ENCODE measurements at places on chromosomes 6 and 20.

- DNase-seq: no peak
Observed at GRCh38 chr6:69852706-69853105, 13.7 kb upstream of the COL19A1 start.

GRCh38 chr6:101195588-101195987 is 197.9 kb upstream of the GRIK2 start:
- no peak for DNase-seq

DNA sequence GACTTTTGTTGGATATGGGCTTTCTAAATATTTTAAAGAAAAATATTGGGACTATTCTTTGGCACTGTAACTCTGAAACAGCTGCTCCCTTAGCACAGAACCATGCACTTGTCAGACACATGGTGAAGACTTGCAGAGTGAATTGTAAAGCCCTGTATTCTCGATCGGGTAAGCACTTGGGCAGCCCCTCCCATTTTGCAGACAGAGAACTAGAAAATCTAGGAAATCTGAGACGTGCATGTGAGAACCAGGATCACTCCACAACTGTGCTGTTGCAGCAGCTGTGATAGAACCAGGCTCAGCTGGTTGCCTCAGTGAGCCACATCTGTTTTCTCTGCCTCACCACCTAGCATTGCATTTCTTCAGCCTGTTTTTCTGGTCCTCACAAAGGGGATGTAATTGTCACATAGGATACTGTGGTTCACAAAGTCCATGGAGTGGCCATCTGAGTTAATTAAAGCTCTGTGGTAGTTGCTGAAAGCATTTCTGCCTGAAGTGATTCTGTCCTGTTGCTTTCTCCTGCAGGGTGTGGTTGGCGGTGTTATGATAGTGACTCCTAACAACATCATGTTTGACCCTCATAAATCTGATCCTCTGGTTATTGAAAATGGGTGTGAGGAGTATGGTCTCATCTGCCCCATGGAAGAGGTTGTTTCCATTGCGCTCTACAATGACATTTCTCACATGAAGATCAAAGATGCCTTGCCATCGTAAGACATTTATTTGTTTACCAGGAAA is 71.8 kb upstream of the HINT3 start:
- DNase-seq: no peak

DNA sequence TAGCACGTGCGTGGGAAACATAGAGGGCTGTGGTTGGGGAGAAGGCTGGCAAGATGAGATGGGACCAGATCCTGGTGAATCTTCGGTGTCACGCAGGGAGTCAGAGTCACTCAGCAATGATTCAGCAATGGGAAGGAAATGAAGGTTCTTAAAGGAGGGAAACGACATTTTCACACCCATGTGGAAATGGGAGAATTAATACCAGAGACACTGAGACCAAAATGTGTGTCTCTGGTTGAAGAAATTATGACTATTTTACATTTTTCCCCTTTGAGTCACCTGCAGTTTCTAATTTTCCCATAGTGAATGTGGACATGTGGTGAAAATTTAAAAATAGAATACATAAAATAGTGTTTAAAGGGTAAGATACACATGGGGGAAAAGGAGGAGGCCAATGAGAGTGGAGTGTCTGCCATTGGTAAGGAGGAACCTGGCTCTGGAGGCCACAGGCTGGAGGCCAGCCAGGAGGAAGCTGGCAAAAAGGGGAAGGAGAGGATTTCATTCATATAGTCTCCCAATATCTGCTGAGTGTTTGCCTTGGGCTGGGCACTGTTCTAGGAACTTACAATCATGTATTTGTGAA is 17.5 kb downstream of the NRN1 start:
- no peak for DNase-seq

- no peak for DNase-seq
Observed at GRCh38 chr6:135976585-135976984, 125.1 kb downstream of the PDE7B start.

DNA sequence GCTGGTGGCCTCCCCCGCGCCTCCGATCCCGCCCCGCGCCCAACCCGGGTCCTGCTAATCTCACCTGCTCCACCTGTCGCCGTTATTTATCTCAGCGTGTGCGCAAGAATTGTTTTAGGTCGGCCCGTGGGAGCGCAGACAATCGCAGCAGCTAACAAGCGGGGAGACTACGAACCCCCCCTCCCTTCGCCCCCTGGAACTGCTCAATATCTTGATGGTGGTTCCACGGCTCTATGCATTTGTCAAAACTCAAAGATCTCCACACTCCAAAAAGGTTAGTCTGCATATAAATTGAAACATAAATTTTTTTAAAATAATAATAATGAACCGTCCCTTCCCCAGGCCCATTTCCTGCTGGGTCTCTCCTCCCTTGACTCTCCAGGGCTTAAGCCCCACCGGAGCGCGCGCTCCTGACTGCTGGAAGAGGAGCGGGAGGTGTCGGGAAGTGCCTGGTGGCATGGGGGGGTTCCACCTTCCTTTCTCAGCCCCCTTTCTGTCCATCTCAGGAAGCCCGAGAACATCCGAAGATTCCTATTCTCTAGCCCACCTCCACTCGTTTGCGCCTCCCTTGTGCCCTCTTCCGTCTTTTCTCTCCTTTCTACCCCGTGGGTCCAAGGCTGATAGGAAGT is 1.6 kb upstream of the MDGA1 start:
- DNase-seq: no peak

DNA sequence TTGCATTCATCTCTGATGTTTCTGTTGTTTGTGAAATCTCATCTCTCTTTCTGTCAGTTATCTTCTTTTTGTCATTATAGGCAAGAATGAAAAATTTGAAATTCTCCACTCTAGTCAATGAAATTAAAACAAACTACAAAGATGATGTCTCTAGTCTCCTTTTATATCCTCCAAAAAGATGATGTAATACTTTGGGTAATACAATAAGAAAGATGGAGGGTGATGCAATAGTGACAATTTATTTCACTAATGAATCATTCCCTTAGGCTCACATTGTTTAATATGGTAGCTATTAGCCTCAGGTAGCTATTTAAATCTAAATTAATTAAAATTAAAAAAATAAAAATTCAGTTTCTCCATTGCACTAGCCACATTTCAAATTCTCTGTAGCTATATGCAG is 145.4 kb downstream of the UST start:
- no peak for DNase-seq

DNA sequence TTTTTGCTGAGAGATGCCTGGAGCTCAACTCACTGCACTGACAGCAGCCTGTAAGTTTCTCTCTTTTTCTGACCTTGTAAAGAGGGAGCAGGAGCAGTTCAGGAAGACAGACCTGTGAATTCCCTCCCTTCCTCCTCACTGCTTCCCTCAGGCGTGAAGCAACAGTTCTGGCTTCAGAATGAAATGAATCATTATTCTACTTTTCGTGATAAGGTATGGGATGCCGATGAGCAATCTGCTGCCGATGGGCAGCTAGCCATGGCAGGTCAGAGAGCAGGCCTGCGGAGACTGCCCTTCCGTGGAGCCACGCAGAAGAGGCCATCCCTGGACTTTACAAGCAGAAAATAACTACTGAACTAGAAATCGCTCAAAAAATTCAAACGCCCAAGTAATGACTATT is 426.5 kb upstream of the RNF217 start:
- no peak for DNase-seq

DNA sequence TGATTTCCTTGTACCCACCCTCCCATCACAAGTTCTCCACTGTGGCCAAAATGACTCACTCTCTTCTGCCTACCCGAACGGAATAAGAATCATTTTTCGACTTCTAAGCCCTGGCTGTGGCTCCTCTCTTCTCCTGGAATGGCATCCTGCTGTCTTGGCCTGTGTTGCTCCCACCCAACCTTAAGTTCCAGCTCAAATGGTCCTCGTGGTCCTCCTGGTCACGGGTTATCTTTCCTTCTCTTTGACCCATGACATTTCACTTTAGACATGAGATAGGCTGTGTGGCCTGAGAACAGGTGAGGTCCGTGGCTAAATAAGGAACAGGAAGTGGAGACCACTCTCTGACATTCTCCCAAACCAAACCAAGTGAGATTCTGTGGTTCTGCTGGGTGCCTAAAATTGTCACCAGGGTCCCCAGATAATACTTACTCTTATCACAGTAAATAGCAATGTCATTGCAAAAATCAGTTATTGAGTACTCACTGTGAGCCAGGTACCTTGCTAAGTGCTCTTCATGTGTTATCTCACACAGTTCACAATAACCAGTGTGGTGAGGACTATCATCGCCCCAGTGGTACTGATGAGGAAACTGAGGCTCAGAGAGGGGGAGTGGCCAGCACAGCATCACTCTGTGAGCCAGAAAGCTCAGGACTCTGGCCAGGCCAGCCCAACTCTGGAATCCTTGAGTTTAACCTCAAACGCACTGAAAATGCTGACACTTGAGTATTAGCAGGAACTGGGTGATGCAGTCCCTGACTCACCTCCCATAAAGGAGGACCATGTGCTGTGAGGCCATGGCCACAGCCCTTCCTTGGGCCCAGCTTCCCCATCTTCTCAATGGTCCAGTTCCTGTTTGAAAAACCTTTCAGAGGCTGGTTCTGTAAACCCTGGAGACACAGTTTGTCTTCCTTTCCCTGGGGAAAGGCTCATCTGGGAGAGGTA is 74.8 kb upstream of the SIRPA start:
- no peak for DNase-seq

- peak; percentile 25 for DNase-seq
Observed at GRCh38 chr6:143060806-143061596, at the start of gene AIG1. Gene AIG1 (plus strand): TSS chr6:143060889. CDS start chr6:143060926, 37 bp downstream.

DNA sequence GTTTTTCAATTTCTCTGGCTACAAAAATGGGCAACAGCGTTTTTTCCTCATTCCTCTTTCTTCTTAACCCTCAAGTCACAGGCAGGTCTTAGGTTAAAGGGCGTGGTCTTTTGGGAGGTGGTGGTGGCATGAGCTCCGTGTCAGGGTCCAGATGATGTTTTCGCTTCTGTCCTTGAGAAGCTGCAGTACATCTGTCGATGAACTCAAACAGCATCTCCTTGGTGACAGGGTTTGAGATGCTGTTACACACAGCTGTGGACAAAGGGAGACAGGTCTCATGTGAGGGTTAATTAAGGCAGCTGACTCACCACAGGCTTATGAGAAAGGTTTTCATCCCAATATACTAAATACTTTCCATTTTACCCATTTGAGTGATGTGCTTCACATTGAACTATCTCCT is 350.8 kb downstream of the RNGTT start:
- DNase-seq: no peak

GRCh38 chr6:147117580-147117979 is 86.6 kb upstream of the STXBP5 start:
- no peak for DNase-seq

GRCh38 chr6:41757931-41758640 is 10.9 kb upstream of the PGC start:
- DNase-seq: no peak

- DNase-seq: no peak
Observed at GRCh38 chr6:113669606-113670005, 187.5 kb upstream of the MARCKS start.

GRCh38 chr6:37903351-37904340 is 84.1 kb downstream of the ZFAND3 start:
- no peak for DNase-seq

DNA sequence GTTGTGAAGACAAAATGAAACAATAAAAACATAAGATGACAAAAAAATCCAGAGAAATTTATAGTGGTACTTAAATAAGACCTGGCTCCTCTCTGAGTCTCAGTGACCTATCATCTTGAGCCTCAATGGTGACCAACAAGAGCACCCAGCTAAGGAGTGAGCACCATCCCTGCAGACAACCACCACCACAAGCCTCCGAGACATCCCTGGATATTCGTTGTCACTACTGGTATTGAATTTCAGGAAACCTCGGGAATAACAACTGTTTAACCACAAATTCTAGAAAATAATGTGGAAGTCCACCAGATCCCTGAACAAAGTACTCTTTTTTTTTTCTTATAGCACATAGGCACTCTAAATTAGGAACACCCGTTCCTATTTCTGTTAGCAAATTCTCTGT is 32.2 kb upstream of the ADGRF5 start:
- no peak for DNase-seq

DNA sequence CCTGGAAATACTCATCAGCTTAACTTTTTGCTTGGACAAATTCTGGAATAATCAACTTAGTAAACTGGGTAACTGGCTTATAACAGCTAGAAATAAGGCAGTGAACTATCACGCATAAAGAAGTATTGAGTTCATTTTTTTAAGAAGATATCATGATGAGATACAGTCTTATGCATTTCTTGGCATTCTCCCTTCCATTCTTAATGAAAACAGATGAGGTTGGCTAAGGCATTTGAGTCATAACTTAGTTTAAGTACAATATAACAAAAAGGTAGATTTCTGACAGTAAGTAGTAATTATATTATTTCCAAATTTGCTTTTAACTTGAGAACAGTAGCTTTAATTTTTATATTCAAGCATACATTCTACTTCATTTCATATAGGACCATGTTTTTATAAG is 56.1 kb downstream of the SAMD5 start:
- no peak for DNase-seq

DNA sequence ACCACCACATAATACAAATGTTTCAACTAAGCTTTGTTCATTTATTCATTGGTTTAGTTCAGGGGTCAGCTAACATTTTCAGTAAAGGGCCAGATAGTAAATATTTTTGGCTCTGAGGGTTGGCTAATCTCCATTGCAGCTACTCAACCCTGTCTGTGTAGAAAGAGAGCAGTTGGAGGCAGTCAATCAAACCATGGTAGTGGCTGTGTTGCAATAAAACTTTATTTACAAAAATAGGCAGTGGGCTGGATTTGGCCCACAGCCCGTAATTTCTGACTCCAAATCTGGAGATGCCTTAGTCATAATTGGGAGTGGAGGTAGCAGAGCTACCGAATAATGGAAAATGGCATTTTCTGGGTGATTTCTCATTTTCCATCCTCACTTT is 242.5 kb upstream of the ZFP64 start:
- DNase-seq: no peak

- DNase-seq: no peak
Observed at GRCh38 chr6:127539272-127539671, 20.1 kb upstream of the MTCL3 start.

DNA sequence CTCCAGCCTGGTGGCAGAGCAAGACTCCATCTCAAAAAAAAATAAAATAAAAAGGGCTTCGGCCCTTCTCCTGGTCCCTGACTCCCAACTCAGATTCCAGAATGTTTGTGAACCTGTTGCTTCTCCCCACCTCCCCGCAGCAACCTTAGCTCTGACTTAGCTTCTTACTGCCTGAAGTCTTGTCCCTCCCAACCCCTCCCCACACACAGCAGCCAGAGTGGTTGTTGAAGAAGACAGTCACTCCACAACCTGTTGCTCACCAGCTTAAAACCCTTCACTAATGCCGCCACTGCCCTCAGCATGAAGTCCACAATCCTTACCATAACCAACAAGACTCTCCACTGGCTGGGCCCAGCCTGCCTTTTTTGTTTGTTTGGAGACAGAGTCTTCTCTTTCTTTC is 6.5 kb upstream of the PTPRT start:
- no peak for DNase-seq

- no peak for DNase-seq
Observed at GRCh38 chr20:48155268-48155667, 370.0 kb upstream of the SULF2 start.

- no peak for DNase-seq
Observed at GRCh38 chr6:96812077-96812703, 25.1 kb downstream of the GPR63 start.

DNA sequence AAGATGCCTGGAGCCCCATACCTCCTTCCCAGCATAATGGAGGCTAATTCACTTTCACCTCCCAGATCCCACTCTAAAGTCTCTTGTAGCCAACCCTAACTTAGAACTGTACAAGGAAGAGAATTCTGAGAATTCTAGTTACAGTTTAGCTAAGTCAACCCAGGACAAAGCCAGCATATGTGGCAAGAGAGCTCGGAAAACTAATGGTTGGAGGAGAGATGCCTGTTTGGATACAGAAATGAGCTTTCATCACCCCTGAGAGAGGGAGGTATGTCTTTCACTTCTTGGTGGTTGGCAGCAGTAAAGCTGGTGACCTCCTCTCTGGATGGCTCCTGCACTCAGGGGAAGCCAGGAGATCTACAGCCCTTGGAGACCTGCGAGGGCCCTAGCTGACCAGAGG is 252.6 kb upstream of the SUPT3H start:
- DNase-seq: no peak

All from stimulated activated CD8-positive, alpha-beta memory T cell treated with anti-CD3 and anti-CD28 coated beads, Interleukin-4, amount 100 ng/mL, for 1 hour (primary cell).